Fibroblast of the conjunctiva (primary cell): ENCODE measurements at places on chromosomes 4 and X.

DNA sequence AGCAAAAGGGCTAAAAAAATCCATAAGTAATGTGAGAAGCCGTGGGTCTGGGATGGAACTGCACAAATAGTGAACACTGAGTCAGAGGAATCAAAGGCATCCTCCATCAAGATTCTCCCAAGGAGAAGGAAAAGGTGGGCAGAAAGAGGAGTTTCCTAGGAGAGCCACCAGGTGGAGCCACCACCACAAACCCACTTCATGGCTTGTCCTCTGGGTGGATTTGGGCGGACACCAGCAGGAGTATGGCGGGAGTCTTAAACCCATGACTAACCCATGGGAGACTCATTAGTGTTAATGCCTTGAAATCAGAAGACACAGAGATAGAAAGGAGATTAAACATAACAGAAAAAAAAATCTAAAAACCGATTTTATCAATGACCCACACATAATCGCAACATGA is 147.7 kb downstream of the SH3KBP1 start:
- DNase-seq, result peak; percentile 43

DNA sequence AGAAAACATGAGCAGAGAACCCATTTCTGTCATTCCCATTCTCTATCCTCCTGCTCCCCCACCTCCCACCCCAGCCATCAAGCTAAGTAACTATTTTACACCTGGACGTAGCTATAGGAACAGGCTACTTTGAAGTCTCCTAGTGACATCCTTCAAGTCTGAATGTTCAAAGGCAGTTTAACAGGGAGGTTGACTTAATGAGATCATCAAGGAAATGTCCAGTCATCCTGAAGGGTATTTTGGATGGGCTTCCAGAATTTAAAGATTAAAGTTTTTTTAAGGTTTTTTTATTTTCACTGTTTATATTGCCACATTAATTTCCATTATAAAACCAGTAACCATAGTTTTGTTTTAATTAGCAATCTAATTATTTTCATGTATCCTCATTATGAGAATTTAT is 41.1 kb downstream of the HPF1 start:
- no peak for DNase-seq

GRCh38 chr4:42453612-42454011 is 56.3 kb downstream of the SHISA3 start:
- no peak for DNase-seq

DNA sequence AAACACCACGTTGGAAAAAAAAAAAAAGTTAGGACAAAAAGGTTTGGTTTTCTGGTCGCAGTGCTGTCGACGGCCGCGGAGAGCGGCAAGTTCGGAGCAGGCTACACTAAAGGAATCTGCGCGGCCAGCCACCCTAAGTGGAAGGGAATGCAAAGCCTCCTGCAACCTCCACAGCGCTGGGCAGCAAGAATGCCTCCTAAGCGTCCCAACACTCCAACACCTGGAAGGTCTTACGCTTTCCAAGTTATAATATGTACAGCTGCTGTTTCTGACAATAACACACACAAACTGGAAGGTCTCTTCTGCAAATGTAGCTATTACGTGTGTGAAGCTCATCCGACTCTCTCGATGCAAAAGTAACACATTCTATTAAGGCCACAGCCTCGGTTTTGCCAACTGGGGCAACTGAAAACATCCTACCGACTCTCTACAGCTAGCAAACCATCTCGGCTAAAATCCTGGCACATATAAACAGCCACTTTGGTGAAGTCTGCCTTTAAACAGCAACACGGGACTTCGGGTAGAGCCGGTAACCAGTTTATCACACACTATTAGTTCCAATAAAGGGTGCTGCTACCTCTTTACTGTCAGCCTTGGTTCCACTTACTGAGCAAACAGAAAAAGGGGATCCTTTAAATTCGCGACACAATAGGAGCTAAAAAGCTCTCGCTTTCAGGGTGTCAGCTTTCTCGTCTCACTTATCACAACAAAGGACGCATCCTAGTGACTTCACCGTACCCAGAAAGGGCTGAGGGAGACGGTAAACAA is 895 bp downstream of the SMIM14 start:
- no peak for DNase-seq

GRCh38 chr4:113641025-113641431 is 120.5 kb downstream of the CAMK2D start:
- no peak for DNase-seq

DNA sequence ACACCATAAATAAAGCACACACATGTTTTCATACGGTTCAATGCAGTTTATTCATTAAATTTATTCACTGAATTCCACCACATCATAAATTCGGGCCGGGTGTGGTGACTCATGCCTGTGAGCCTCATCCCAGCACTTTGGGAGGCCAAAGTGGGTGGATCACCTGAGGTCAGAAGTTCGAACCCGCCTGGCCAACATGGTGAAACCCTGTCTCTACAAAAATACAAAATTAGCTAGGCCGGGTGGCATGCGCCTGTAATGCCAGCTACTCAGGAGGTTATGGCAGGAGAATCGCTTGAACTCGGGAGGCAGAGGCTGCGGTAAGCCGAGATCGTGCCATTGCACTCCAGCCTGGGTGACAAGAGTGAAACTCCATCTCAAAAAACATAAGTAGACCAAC is 131.6 kb downstream of the PDS5A start:
- no peak for DNase-seq

- DNase-seq, result no peak
Measured at GRCh38 chr4:175834312-175834672, 22.2 kb upstream of the GPM6A start.

GRCh38 chrX:71536285-71536684 is 3.4 kb downstream of the OGT start:
- DNase-seq, result no peak

DNA sequence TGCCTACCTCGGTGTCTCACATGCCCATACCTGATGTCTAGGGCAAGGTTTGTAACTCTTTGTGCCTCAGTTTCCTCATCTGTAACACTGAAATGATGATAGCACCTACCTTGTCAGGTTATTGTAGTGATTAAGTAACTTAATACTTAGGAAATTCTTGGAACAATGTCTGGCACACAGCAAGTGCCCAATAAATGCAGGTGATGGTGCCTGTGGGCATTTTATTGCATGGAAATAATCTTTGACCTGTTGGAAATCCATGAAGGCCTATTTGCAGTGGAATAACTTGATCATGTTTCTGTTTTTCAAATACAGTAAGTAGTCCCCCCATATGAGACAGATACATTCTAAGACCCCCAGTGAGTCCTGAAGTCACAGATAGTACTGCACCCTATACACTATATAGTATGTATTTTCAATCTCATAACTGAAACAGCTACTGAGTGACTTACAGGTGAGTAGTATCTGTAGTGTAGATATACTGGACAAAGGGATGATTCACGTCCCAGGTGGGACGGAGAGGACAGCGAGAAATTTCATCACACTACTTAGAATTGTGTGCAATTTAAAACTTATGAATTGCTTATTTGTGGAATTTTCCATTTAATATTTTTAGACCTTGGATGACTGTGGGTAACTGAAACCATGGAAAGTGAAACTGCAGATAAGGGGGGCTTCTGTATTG is 42.1 kb downstream of the AFF1 start:
- no peak for DNase-seq

DNA sequence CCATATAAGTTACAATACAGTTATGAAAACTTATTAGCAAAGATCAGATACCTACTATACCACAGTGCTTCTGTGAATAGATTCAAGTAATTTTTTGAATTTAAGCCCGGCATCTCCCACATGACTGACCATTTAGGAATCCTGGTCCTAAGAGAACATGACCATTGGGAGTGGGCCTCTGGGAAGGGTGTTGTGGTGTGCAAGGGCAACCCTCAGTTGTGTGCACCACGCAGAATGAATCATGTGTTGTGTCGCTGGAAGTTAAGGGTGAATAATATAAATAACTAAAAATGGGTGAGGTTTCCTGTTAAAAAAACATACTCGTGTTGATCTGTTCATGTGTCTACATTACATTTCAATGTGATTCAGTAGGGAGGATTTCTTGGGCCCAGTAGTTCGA is 15.5 kb downstream of the CPE start:
- DNase-seq, result peak; percentile 14

DNA sequence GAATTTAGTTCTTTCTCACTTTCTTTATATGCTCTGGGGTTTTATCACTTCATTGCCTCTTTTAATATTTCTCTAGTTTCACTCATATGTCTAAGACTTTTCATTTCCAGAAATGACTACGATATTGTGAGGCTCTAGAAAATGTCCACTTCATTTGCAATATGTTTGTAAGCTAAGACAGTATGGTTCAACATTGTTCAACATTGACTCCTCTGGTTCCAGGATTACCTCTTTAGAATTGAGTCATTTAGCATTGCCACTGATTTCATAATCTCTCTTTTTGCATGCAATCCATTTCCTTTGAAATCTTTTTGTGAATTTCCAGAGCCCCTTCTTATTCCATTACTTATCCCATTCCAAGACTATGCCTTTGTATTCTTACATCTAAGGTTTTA is 32.3 kb downstream of the BBS12 start:
- peak; percentile 91 for DNase-seq

DNA sequence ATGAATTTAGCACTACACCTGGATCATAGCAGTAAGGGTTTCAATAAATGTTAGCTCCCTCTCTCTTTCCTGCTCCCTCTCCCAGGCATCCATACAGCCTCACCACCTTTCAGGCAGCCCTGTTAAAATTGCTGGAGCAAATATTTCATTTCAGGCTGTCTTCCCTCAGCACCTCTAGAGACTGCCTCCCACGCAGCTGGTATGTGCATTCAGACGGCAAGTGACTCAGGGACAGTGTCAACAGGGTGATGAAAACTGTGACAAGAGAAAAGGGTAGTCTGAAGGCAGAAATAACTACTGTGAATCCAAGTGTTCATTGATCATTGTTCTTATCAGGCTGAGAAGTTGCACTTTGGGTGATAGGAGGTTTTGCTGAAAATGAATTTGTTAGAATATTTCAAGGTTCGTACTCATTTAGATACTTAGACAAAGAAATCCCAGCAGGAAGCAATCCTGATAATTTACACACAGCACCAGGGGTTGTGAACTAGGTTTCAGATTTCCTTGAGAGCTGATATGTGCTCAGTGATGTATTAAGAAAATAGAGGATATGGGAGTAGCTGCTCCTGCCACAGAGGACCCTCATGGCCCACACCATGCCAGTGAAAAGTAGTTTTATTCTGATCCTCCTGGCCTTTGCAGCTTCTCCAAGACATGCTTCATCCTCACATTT is 424.2 kb downstream of the FGF13 start:
- DNase-seq, result no peak

DNA sequence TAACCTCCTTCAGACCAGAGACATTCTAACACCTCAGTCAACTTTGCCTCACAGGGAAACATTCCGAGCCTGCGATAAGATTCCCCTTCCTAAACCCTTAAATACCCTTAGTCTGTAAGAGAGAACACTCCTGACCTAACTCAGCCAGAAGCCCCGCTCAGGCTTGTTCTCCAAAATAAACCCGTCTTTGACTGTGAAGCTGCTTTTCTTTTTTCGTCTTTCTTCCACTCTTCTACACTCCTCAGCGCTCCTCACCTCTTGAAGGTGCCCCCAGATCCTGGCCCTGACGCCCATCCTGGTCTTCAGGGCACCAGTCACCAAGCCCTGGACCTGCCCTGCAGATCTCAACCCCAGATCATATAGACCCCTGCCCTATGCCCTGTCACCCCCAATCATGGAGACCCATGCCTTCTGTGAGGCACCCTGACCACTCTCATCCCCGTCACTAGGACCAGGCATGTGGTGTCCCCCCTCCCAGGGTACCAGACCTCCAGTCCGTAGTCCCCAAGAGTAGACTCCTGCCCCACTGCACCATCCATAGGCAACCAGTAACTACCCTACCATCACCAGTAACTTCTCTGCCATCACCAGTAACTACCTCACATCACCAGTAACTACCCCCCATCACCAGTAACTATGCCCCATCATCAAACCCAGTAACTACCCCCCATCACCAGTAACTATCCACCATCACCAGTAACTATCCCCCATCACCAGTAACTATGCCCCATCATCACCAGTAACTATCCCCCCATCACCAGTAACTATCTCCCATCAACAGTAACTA is 3.5 kb downstream of the ASMTL start:
- no peak for DNase-seq

GRCh38 chr4:185811509-185812364 is at the start of gene SORBS2:
Gene SORBS2, minus strand, starts transcription at chr4:185812194. Its CDS starts 121,623 bp downstream, at chr4:185690571.
- peak; percentile 18 for DNase-seq

- DNase-seq, result no peak
Measured at GRCh38 chr4:1859389-1859753, 3.4 kb upstream of the LETM1 start.

GRCh38 chrX:69603566-69604194 is 12.2 kb upstream of the EDA start:
- DNase-seq, result peak; percentile 6

- DNase-seq, result no peak
Measured at GRCh38 chr4:11605597-11605996, 176.9 kb upstream of the HS3ST1 start.

DNA sequence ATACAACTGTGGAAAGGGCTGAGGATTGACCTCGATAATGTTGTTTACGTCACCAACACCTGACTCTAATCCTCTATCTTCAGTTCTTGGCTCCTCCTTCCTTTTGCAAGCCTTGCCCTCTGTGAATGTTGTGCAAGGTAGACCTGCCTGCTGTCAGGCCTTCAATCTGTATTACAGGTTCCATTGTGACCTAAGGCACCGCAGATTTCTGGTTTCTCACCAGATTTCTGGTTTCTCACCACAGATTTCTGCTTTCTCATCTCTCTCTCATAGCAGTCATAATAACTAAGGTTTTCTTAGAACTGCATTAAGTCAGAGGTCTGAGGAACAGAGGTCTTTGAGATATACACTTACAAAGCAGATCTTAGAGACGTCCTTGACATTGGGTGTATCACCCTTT is 51.5 kb upstream of the ETNPPL start:
- DNase-seq, result no peak

GRCh38 chrX:154505734-154506133 is 10.3 kb downstream of the FAM3A start:
- DNase-seq, result no peak

- DNase-seq, result no peak
Measured at GRCh38 chrX:70360366-70360765, 62.7 kb upstream of the GDPD2 start.

DNA sequence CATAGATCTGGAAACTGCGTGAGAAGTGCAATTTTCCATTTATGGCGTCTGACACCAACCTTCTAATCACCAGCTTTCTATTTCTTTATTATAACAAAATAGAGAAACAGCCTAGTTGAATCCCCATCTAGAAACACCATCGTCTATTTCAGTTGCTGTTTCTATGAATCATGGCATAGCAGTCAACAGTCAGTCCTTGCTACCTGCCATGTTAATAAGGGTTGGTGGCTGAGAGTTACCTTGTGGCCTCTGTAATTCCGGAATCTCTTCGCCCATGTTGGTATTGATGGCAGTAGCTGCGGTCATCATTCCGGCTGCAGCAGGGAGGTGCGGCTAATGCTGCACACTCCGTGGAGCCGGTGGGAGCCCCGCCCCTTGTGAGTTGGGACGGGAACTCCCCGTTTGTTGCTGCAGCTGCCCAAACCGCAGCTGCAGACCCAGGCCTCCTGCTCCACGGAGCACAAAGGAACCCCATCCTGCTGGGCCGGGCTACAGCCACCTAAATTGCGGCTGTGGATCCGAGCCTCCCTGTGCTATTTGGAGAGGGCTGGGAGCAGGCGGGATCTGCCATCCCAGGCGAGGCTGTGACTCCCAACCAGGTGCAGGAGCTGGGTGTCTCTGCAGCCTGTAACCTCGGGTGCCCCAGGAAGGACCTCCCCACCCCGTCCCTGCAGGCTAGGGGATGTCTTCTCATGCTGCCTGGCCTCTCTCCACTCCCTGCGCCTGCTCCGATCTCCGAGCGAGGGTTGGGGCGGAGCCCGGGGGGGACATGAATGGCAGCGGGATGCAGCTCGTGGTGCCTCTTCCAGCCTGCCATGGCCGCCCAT is 115.4 kb upstream of the STK26 start:
- no peak for DNase-seq

- DNase-seq, result no peak
Measured at GRCh38 chr4:36316607-36317006, 35.2 kb downstream of the DTHD1 start.
